ENCODE measurements at places on chromosomes 7 and 10. TPM values are rescaled to one million over a fixed set of nuclear protein-coding genes. Genes with fewer than 3 reads are reported as not detected.

DNA sequence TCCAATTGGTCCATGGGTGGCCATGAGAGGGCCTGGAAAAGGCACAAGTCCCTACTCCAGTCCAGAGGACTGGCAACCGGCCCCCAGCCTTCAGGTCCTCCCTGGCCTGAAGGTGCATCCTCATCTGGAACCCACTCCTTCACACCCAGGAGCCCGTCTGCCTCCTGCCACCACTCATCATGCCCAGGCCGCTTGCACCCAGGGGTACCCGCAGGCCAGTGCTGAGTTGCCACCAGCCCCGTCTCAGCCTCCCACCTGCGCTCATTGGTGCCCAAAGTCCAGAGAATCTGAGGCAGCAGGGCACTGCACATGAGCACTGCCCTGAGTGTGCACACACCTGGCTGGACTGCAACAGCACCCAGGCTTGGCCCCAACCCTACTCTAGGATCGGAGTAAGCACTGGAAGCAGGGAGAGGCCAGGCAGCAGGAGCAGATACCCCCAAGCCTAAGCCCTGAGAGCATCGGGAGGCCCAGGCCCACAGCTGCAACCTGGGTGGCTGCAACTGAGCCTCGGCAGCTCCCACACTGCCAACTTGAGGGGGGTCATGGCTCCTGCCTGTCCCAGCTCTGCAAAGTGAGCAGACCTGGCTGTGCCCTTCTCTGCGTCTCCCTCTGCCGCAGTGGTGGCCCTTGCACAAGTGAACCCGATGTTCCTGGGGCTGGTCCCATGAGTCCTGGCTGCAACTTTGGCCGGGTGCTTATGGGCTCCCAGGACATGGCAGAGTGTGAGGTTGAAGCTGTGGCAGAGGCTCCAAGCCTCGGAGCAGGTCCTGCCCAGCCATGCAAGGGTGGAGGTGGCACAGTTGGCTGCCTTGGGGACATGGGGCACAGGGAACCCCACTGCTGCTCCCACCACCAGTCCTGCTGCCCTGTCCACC is 44.3 kb downstream of the TCERG1L start:
- peak; percentile 43 for DNase-seq

GRCh38 chr10:129151281-129151680 is 315.8 kb upstream of the MGMT start:
- DNase-seq = no peak

- no peak for DNase-seq
These were observed 185.0 kb upstream of the PODXL start for GRCh38 chr7:131741446-131741845.

DNA sequence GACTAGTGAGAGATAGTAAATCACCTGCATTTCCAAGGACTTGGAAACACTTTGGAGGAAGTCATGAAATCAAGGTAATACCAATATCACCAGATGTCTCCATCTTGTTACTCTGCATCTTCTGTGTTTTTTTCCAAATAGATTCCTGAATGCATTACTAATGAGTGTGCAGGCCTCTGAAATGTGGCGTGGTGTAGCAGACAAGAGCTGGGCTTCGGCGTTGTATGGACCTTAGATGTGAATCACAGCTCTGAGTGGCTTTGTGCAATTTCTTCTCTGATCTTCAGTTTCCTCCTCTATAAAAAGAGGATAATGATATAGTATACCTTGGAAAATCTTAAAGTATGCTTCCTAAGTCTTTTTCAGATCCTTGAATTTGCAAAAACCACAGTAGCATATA is 9.6 kb upstream of the MYPN start:
- DNase-seq = no peak

GRCh38 chr10:95693071-95693667 is 558 bp downstream of the TCTN3 start:
- DNase-seq = no peak

DNA sequence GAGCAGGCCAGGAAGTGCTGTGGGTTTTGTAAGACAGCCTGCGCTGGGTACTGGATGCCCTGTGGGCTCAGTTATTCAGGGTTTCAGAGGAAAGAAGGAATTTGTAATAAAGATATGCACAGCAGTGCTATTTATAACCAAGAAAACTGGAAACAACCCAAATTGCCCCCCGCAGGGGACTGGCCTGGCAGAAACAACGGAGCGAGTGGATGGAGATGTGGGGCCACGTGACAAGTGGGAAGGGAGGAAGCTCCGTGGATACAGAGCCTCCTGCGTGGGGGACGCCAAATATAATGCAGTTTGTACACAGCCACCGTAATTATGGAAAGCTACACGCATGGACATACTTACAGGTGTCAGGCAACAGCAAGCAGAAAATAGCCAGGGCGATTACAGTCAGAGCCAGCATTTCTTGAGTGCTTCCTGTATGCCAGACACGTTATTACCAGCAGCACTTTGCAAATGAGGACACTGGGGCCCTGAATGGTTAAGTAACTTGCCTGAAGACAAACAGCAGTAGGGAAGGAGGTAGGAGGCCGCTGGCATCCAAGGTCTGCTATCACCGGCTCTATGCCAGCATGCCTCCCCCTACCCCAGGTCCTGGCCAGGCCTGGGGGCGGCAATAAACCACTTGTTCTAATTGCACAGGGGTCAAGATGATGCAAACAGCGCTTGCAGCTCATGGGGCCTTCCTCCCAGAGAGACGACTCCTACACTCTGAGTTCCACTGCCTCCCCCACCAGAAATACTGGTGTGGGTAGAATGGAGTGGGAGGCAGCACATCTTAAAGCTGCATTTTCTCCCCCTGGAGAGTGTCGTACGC is 8.7 kb upstream of the CAMK2B start:
- no peak for DNase-seq

DNA sequence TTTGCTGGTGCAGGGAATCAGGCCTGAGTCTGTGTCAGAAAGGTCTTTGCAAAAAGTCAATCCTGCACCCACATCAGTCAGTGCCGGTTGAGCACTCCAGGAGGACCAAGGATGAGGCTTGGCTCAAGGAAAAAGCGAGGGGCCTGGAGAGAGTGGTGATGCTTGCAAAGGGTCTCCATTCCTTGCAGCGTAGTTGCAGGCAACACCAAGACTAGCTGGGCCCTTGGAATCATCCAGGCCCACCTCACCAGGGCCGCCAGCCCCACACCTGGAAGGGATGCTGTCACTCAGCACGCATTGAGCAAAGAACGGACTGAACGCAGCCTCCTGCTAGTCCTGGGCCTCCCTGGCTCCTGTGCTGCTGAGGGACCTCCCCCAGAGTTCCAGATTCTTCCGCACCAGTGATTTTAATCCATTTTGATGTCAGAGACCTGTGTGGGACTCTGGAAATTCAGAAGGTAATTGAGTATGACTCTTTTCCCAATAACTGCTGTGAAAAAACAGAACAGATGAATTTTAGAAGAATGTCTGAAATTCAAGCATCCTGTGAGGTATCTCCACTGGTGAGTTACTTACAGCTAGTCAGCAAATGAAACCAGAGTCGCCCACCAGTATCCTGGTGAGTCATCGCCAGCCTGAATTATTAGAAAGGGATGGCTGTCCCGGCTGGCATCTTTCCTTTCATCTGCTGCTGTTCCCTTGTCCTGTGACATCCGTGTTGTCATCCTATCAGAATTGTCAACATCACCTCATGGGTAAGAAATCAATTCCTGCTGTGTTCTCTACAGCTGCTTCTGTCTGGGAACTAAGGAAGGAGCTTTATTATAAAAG is 150.8 kb upstream of the NPS start:
- DNase-seq = no peak

- peak; percentile 70 for DNase-seq
These were observed 587 bp downstream of the HOXA10 start for GRCh38 chr7:27173511-27173955.

- no peak for DNase-seq
These were observed 140.1 kb downstream of the DYNC2I1 start for GRCh38 chr7:158996214-158997109.

DNA sequence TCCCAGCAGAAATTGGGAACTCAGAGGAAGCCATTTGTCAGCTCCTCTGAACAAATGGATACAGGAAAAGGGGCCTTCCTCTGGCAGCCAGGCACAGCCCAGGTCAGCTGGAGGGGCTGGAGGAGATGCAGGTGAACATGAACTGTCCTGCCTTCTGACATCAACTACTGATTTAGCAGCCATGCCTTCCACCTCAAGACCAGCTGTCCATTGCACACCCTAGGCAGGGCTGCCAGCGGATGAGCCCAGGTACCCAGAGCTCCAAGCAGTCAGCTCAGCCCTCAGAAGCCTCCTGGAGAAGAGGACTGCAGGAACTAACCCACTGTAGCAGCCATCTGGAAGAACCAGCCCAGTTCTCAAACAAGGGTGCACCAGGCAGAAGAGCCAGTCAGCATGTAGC is 44.1 kb upstream of the GDF10 start:
- no peak for DNase-seq

DNA sequence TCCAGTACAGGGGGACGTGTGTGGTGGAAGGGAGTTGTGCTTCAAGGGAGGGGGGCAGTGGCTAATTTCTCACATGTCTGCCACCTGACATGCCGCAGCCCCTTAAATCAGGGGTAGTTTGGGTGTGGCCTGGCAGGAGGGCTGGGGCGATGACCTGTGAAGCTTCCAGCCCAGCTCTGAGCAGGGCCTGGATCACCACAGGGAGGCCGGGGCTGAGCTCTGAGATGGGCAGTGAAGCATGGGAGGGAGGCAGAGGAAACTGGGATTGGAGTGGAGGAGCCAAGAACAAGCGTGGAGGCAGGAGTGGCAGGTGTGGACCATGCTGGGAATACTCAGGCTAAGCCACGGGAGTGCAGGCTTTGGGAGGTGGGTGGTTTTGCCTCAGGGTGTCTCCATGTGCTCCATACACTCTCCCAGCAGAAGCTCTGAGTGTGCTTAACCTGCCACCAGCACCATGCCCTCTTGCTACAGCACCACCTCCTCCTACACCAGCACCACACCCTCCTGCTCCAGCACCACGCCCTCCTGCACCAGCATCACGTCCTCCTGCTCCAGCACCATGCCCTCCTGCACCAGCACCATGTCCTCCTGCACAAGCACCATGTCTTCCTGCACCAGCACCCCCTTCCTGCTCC is 99.3 kb upstream of the SHH start:
- DNase-seq = no peak

DNA sequence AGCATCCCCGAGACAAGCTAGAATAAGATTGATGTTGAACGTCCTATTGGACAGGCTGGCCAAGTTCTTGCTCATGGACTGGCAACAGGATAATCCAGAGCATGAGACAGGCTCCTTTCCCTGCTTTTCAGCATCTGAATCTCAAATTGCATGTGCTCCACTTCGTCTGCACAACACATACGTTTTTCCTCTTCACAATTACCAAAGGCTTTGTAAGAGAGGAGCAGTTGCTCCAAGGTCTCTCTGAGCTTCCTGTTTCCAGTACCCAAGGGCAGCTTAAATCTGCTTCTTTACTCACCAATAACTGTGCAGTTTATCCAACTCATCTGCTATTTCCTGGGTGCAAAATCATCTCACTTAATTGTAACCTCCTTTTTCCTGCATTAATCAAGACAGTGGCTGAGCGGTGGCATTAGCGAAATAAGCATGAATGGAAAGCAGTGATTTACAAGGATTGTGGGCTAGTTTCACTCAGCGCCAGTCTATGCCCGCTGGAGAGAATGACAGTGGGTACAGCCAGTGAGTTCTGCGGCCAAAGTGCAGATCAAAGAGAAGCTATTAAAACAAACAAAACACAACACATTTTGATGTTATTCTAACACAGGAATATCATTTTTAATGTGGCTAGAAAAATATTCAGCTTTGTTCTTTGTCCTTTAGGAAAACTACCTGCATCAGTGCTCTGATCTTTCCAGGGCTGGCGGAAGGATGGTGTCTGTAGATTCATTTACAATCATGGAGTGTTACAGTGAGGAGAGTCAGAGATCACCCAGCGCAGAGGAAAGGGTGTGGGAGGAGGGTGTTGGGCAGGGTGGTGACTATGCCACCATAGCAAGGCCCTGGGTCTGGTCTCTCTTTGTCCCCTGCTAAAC is 79.8 kb downstream of the CHN2 start:
- no peak for DNase-seq

DNA sequence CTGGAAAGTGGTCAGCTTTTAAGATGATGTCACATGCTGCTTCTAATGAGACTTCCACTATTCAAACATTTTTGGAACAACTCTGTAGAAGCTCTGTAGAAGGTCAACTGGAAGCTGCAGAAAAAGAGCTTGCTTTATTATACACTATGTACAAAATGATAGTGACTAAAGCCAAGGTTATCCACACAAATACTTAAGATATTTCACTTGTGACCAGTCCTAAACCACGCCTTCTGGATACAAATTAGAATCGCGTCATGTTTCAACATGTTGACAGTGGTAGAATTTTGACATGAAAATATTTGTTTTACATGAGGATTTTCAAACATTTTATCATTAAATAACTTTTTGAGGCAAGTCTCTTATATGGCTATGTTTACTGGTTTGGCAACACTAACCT is 499.6 kb upstream of the PHF14 start:
- DNase-seq = no peak

- DNase-seq = no peak
These were observed 41.6 kb upstream of the RASGEF1A start for GRCh38 chr10:43308515-43308914.

GRCh38 chr10:122277526-122278136 is 6.5 kb downstream of the BTBD16 start:
- no peak for DNase-seq

DNA sequence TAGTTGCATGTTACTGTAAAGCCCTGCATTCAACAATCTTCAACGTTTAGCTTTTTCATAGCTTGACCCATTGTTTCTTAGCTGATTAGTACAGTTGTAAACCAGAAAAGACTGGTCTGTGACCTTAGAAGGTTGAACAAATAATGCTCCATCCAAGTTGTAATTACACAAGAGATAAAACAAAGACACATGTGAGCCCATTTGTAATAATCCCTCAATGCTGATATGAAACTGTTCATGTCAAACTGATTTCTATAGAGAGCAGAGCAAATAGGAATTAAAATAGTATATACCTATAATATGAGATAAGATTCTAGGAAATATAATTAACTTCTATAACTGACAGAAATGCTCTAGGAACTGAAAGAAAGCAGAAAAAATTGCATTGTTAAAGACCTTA is 94.7 kb upstream of the SLC25A13 start:
- no peak for DNase-seq

DNA sequence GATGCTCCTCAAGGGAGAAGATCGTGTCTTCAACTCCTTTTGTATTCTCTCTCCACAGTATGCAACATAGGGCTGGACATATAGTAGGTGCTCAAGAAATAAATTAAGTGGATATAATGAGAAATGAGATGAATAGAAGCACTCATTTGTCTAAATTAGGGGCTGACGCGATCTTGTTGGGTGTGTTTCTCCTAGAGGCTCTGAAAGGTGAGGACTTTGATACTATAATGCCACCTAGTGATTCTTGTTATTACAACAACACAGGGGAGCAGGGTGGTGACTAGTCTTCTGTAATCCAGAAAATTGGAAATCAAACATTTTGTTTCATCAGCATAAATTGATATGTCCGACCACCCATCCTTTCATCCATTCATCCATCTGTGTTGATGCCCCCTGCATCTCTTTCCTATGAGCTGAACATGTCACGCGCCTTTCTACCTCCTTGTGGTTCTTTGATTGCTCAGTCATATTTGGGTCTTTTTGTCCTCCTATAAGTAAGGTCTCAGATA is 3.5 kb upstream of the CFAP58 start:
- DNase-seq = no peak

Gene GLI3
- 58.0 TPM for total RNA-seq

Gene ERLIN1
- 28.6 TPM for total RNA-seq

Gene CUBN
- 2.2 TPM for total RNA-seq

Gene PTF1A
- 0.51 TPM for total RNA-seq

Gene CFAP46
- total RNA-seq = 10.9 TPM

Gene RBP3
- not detected for total RNA-seq

All from type B pancreatic cell (in vitro differentiated cells).